Progenitor cell of endocrine pancreas (in vitro differentiated cells): ENCODE measurements at places on chromosomes 5 and 9.
A peak's percentile ranks its signal among the peaks of the same experiment; 100 is the strongest.

- H3K36me3 ChIP-seq: no peaks in the 10 kb centered on the region
- no peak overlapping the region for H3K4me3 ChIP-seq
- H3K27me3 ChIP-seq: no peaks in the 10 kb centered on the region
- DNase-seq: no peak
- H3K27ac ChIP-seq: no peak overlapping the region
Measured at GRCh38 chr9:91187965-91188344, 173.8 kb downstream of the AUH start.

- H3K36me3 ChIP-seq: no peaks in the 10 kb centered on the region
- H3K4me3 ChIP-seq: no peak overlapping the region
- peak overlapping the region; percentile 10 for H3K27ac ChIP-seq
- H3K4me1 ChIP-seq: peaks cover 50% of the 10 kb centered on the region
- H3K27me3 ChIP-seq: no peaks in the 10 kb centered on the region
Measured at GRCh38 chr5:91022518-91022917, 360.6 kb downstream of the ARRDC3 start.

DNA sequence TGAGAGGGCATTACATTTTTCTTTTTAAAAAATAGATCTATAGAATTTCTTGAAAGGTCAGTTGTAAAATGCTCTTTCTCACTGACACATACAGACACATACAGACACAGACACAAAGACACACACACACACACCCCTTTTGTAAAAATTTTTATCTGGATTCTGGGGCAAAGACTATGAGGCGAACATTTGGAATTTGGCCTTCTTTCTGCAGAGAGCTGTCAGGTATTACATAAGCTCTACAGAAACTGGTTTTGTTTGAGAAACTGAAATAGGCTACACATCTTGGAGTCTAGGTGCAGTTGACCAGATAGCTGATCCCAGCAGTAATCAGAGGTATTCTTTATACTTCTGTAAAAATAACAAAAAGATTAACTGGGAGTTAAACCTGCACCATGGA lies 315.9 kb upstream of the RPS23 start:
- no peaks in the 10 kb centered on the region for H3K27me3 ChIP-seq
- no peak for DNase-seq
- H3K4me3 ChIP-seq: no peak overlapping the region
- H3K4me1 ChIP-seq: peaks cover 30% of the 10 kb centered on the region
- H3K36me3 ChIP-seq: peaks cover 8% of the 10 kb centered on the region
- H3K27ac ChIP-seq: no peak overlapping the region

DNA sequence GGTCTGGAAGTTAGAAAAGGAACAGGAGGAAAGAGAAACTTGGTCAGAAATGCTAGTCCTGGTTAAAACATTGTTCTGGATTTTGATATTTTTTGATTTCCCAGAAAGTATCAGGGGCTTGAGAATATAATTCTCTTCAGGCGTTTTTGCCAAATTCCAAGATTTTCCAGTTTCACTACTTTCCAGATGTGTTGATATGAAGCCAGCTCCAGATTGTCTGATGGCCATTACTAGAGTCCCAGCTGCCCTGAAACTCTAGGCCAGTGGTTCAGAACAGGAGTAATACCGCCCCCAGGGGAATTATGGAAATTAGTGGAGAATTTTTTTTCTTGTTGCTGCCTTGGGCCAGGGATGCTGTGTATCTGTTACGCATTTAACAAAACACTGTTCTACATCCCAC lies 88.6 kb downstream of the KCNN2 start:
- no peak for DNase-seq
- no peak overlapping the region for H3K4me3 ChIP-seq
- no peak overlapping the region for H3K27ac ChIP-seq
- no peaks in the 10 kb centered on the region for H3K27me3 ChIP-seq
- no peaks in the 10 kb centered on the region for H3K36me3 ChIP-seq

DNA sequence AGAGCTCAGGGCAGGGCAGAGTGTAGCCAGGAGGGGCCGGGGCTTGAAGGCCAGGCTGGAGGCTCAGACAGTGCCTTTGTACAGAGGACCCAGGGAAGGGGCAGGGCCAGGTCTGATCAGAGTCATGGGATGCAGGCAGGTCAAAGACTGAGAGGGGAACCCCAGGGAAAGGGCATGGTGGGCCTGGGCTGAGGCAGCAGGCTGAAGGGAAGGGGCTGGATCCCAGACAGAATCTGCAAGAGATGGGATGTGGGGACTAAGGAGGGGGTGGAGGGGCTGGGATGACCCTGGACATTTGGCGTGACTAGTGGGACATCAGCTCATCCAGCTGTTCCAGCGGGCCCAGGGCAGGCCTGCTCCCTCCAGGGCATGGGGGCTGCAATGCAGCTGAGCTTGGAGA lies 15.5 kb upstream of the MRNIP start:
- no peak overlapping the region for H3K27ac ChIP-seq
- no peaks in the 10 kb centered on the region for H3K4me1 ChIP-seq
- peaks cover 14% of the 10 kb centered on the region for H3K36me3 ChIP-seq
- H3K4me3 ChIP-seq: no peak overlapping the region
- DNase-seq: no peak

DNA sequence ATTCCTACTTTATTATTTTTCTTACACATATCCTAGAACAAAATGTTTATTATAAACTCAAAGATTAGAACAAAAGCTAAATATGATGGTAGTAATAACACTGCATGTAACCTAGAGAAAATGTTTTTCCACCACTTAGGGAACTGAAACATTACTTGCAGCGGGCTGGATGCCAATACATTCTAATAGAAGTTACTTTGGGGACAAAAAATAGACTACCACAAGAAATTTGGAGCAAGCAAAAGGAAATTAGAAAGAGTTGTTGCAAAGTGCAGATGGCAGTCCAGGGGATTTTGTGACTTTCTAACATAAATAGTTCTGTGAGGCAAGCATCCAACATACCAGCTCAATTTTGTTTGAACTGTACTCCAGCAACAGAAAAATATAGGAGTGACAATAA lies 255.3 kb upstream of the GRIN3A start:
- no peak for DNase-seq
- no peaks in the 10 kb centered on the region for H3K4me1 ChIP-seq
- no peak overlapping the region for H3K27ac ChIP-seq
- no peaks in the 10 kb centered on the region for H3K36me3 ChIP-seq
- no peak overlapping the region for H3K4me3 ChIP-seq
